ENCODE measurements at places on chromosomes 4 and X.

DNA sequence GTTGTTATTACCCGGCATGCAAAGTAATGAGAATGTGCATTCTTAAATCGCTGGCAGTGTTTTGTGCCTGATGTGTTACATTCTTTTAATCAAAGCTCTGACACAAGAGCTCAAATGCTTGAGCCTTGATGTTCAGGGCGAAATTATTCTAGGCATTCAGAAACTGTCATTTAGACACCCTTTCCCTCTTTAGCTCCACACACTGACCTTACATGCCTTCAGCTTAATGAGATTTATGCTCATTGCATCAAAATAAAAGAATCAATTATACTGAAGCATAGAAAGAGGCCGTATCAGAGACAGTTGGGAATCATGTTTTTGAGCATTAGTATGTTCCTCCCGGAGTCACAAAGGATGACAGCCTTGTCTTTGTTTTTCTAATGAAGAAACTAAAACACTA is 56.7 kb downstream of the FAM114A1 start:
- DNase-seq = no peak

GRCh38 chrX:155893521-155893920 is 12.4 kb downstream of the VAMP7 start:
- no peak for DNase-seq

DNA sequence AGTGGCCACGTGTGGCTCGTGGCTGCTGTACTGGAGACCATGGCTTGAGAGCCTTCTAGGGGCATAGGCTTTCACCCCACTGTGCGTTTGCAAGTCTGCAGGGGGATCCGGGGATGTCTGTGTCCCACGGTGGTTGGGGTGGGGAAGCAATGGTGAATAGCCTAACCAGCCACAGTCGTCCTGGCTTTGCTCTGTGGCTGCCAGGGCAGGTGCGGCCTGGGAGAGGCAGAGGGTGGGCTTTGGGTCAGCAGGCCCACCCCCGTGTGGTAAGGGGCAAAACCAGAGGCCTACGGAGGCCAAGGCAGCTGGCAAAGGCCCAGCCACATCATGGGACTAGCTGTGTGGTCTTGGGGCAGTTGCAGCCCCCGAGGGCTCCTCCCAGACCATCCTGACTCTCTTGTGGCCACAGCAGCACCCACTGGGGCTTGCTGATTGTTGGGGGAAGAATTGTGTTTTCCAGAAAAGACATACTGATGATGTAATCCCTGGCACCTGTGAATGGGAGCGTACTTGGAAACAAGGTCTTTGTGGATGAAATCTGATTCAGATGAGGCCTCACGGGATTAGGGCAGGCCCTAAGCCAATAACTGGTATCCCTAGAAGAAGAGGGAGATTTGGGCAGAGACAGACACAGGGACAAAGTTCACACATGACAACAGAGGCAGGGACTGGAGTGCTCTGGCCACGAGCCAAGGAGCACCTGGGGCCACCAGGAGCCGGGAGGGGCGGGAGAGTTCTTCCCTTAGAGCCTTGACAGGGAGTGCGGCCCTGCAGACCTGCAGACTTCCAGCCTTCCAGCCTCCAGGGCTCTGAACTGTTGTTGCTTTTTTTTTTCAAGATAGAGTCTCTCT is 2.9 kb downstream of the CPZ start:
- DNase-seq = no peak

DNA sequence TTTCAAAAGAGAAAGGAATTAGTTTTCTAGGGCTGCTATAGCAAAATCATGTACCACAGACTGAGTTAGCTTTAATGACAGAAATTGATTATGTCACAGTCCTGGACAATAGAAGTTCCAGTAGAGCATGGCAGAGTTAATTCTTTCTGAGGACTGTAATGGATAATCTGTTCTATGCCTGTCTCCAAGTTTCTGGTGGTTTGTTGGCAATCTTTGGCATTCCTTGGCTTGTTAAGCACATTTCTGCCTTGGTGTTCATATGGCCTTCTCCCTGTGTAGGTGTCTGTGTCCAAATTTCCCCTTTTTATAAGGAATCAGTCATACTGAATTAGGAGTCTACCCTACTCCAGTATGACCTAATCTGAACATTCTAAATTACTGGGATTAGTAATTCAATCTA is 336.1 kb upstream of the PABPC4L start:
- no peak for DNase-seq

- no peak for DNase-seq
Measured at GRCh38 chrX:10474510-10474909, 145.9 kb downstream of the MID1 start.

DNA sequence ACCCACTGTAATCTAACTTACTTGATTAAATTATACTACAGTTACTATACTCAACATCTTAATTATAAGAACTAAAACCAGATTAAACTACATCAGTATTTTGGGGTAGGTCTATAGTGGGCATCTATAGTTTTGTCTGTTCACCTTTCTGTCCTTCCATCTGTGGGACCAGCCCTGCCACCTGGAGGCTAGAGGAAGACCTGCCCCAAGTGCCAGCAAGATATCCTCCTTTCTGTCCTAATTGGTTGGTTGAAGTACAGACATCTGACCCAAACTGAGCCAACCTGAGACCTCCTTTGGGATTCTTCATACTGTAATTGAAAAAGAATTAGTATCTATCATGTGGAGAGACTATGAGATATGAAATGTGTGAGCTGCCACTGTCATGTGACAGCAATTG is 172.2 kb upstream of the TLL1 start:
- DNase-seq = no peak

DNA sequence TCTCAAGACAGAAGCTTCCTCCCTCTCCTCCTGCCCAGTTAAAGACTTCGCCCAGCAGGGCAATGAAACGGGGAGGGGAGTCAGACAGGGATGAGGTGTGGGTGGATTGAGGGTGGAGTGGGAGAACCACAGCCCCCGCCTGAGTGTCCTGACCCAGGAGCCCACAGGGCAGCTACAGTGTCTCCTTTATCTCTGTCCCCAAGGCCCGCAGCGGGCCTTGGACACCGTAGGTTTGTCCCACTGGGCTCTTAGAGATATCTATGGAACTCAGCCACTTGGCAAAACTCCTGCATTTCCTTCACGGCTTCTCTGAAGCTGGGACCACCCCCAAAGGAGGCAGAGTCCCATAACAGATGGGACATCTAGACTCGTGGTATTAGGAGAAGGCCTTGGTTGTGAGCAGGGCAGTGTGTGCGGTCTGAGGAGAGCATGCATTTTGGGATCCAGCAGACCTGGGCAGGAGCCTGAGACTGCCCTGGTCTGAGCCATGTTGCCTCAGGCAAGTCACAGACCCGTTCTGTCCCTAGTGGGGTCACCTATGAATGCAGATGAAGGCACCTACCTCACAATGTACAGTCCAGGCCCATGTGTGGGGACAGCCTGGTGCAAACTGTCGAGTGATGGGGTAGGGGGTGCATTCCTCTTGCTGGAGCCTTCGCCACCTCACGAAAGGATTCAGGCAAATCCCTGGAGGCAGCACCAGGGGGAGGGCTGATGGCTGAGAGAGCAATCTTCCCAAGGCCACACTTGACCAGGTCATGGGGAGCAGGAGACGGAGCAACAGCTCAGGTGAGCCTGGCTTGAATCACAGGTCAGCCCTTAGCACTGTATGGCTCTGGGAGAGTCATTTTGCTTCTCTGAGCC is 225.7 kb upstream of the PSAPL1 start:
- DNase-seq = no peak

- DNase-seq = no peak
Measured at GRCh38 chrX:142184756-142185602, 20.1 kb downstream of the MAGEC2 start.

GRCh38 chrX:153455571-153455970 is 9.7 kb upstream of the TREX2 start:
- no peak for DNase-seq

Measured in germinal center (tissue), 1 donor.